Retina (tissue), 1 donor: ENCODE measurements at places on chromosomes 6 and 20.

- peak; percentile 50 for DNase-seq
Observed at GRCh38 chr20:24382743-24383142, 86.7 kb upstream of the SYNDIG1 start.

GRCh38 chr6:107841275-107841670, 17.2 kb upstream of the SCML4 start:
- DNase-seq = no peak

DNA sequence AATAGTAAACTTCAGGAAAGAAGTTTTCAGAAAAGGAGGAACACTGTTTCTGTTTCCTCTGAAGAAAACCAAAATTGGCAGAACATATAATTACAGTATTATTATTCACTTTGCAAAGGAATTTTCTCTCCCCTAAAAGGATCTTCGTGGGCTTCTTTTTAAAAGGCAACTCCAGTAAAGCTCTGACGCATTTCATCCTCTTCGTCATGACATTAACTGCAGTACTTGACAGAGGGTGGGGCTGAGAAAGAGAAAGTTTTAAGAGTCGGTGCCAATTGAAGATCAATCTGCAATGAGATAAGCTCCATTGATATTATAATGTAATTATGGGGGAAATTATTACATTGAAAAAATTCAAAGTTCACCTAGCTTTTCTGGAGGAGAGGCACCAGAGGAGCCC, 75.8 kb downstream of the MYB start:
- DNase-seq = no peak

- DNase-seq = no peak
Observed at GRCh38 chr20:57948180-57948955, 238.6 kb upstream of the PMEPA1 start.

- DNase-seq = no peak
Observed at GRCh38 chr20:41018153-41018552, 10.5 kb upstream of the TOP1 start.

DNA sequence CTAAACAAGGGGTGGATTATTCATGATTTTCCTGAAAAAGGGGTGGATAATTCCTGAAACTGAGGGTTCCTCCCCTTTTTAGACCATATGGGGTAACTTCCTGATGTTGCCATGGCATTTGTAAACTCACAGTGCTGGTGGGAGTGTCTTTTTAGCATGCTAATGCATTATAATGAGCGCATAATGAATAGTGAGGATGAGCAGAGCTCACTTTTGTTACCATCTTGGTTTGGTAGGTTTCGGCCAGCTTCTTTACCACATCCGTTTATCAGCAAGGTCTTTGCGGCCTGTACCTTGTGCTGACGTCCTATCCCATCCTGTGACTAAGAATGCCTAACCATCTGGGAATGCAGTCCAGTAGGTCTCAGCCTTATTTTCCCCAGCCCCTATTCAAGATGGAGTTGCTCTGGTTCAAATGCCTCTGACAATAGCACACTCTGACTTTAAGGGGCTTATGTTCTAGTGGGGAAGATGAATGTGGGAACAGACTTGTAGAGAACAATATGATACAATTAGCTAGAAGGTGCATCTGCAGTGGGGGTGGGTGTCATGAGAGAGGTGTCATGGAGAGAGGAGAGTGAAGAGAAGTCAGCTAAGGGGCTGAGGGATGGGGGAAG, 4.2 kb upstream of the GPR31 start:
- no peak for DNase-seq

DNA sequence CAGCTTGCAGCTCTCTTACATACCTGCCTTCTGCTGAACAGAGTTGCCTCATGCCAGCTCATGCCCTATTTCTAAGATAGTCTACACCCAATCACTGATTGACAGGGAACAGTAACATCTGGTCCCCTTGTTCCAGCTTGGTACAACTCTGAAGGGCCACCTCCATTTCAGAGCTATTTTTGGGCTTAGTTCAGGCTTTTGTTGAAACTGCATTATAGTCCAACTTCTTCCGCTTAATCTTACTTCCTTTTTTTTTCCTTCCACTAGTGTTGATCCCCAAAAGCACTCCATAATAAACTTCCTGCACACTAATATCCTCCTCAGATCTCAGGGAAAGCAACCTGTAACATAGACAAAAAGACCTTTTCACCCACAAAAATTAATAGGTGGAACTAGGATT, 65.7 kb upstream of the TNFRSF21 start:
- DNase-seq = no peak

DNA sequence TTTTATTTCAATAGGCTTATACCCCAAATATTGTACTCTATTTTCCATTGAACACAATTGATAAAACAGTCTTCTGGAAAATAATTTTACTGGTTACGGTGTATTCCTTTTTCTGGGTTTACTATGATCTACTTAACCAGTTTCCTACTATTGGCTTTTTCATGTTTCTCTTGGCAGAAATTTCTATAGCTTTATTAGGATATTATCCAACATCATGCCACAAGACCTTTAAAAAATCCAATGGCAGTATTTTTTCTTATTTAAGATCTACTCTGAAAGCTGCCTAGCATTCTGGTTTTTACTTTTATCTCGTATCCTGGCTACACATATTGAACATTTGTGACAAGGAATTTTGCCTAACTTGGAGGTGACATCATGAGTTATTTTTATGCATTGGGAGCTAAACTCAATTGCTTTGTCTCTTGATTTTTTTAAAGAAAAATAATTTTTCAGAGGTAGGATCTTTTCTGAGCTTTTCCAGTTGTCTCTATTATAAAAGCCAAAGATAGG, 45.5 kb downstream of the SLC9A8 start:
- no peak for DNase-seq

- DNase-seq = no peak
Observed at GRCh38 chr6:157281570-157281969, 41.7 kb downstream of the TMEM242 start.

DNA sequence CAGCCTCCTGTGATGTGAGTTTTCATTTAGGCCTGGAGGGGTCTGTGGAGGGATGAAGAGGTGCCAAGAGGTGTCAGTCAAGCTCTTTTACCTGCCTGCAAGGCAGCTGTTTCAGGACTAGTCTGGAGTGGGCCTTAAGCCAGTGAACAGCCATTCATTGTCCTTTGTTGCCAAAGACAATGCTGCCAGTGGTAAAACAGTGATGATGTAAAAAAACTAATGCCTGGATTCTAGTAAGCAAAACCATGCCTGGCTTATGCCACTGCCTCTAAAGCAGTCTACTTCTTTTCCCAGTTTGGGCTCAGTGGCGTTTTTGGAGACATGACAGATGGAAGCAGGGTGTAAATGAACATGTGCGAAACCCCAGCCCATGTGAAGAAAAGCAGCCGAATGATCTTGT, 93.5 kb upstream of the KCNK16 start:
- DNase-seq = no peak

GRCh38 chr6:18997375-18997826, 610.3 kb downstream of the RNF144B start:
- DNase-seq = no peak

DNA sequence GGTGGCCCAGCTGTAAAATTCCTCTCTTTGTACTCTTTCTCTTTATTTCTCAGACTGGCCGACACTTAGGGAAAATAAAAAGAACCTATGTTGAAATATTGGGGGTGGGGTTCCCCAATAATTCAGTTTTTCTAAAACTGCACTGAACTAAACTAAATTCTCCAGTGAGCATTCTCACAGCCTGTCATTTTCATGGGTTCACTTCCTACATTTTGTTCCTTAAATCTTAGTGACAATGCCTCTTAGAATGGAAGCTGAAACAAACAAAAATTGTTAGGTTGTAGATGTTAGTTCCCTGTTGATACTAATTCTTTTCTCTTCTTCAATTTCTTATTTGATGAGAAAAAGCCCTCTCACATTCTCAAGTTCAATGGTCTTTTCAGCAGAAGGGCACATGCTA, 35.8 kb upstream of the IFNGR1 start:
- DNase-seq = no peak

DNA sequence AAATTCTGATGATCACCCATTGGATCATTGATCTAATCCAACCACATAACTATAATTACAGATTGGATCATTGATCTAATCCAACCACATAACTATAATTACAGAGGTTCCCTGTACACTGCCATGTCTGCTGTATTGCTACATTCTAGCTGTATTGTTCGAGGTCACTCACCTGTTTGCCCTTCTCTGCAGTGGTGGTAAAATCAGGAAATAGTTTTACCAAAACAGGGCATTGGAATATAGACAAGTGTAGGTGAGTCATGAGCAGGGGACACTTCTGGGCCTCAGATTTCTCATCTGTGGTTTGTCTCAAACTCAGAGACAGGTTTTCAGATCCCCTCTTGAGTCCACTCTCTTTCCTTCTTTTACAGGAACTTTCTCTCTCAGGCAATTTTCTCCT, 9.0 kb upstream of the AFDN start:
- no peak for DNase-seq

GRCh38 chr6:29968905-29969304, 26.6 kb downstream of the HLA-A start:
- DNase-seq = no peak

DNA sequence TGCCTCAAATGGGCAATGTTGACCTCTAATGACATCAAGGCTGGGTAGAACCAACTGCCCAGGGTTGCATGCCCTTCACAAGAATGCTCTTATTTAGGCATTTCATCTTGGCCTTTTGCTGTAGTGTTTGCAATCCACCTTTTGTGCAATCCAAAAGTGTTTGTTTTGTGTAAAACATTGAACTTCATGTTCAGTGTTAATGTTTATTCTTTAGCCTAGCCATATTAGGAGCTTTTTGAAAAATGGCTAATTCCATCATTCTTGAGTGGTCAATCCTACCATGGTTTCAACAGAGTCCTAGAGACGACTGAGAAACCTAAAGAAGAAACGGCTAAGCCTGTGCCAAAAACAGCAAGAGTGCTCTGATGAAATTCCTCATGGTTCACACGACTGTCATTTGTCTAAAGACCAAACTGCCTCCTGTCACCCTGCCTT, 279.6 kb upstream of the PRDM1 start:
- DNase-seq = no peak

DNA sequence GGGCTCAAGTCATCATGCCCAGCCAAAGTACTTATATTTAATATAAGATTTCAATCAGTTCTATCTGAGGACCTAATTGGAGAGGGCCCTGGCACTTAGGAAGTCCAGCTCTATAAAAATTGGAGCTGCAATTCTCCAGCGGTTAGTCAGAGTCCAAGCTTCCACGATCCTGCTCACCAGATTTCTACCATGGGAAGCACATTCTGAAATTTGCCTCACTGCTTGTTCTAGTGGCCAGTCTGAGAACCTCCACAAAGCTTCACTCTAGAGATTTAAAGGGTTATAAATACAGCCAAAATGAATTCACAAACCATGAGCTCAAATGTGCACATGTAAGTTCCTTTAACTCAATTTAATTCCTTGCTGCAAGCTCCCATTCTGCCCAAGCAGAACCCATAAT, 33.5 kb downstream of the PNLDC1 start:
- no peak for DNase-seq

GRCh38 chr6:164924674-164925073, 384.7 kb downstream of the C6orf118 start:
- no peak for DNase-seq

- DNase-seq = no peak
Observed at GRCh38 chr6:90483116-90483839, 103.6 kb downstream of the MAP3K7 start.

DNA sequence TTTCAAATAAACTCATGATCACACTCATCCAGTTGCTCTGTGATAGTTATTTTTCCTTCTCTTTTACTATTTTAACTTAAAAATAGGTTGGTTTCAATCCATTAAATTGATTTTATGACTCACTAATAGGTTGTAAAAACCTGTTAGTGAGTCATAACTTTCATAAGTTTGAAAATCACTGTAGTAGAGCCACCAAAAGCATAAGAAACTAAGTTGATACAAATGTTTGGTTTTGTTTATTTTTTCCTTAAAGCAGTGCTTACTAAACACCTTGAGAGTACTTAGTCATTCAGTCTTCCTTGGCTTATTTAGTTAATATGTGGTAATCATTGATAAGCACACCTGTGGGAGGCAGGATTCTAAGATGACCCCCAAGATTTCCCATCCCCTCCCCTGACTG, 312.1 kb upstream of the MAN1A1 start:
- no peak for DNase-seq

GRCh38 chr20:39342463-39342862, 380.3 kb downstream of the DHX35 start:
- DNase-seq = no peak

- DNase-seq = peak; percentile 89
Observed at GRCh38 chr6:131949909-131950766, 1.0 kb downstream of the CCN2 start.

GRCh38 chr6:151413372-151414145, 22.2 kb upstream of the ZBTB2 start:
- no peak for DNase-seq

GRCh38 chr6:87200469-87201175, 45.3 kb downstream of the ZNF292 start:
- DNase-seq = no peak

GRCh38 chr6:39665861-39666260, 59.3 kb downstream of the KIF6 start:
- DNase-seq = no peak

- no peak for DNase-seq
Observed at GRCh38 chr6:193773-194310, 98.4 kb upstream of the DUSP22 start.

GRCh38 chr6:24831771-24832716, 33.3 kb upstream of the ARMH2 start:
- no peak for DNase-seq

DNA sequence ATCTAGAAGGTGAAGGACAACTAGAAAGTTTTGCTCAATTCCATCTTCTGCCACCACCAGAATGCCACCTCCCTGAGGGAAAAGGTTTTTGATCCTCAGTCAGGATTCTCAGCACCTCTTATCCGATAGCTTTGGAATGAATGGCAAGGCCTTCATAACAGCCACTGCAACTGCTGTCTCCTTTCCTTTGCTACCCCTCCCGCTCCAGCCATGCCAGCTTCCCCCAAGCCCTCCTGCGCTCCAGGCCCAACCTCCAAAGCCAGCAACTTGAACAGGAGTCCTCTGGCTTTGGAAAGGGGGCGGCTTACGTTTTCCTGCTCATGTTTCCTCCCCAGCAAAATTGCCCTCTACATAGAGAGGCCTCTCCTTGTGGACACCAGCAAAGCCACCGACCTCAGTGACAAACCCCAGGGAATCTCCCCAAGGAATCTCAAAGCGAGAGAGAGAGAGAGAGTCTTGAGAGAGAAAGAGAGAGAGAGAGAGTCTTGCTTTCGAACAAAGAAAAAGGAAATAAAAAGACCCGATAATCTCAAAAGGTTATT, 420 bp upstream of the BTN2A1 start:
- no peak for DNase-seq

DNA sequence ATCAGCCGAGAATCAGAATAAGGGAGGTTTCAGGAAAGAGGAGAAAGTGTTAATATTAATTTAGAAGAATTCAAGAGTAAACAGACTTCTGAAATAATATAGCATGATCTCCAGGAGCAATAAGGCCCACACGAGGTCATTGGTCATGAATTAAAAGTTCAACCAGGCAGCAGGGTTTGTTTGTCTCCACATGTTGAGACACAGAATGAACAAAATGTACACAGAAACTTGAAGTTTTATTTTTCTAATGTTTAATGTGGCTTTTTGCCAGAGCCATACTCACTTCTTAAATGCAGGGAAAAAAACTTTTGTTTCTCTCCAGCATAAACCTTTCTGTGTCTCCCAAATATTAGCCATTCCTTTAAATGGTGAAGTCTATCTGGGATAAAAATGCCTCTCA, 504.5 kb downstream of the HDGFL1 start:
- no peak for DNase-seq
